ENCODE measurements at places on chromosomes 3 and 15. TPM values are rescaled to one million over a fixed set of nuclear protein-coding genes. Genes with fewer than 3 reads are reported as not detected.

The GNAT1 gene
- not detected for total RNA-seq

The STXBP5L gene
- total RNA-seq, result 11.0 TPM

The CCR3 gene
- total RNA-seq, result not detected

The UROC1 gene
- not detected for total RNA-seq

The DLEC1 gene
- 0.41 TPM for total RNA-seq

The STAB1 gene
- total RNA-seq, result 13.9 TPM

The GLDN gene
- total RNA-seq, result 2.0 TPM

GRCh38 chr3:153892126-153892525 lies 229.1 kb upstream of the ARHGEF26 start:
- no peak for DNase-seq

GRCh38 chr15:27135151-27135550 lies 164.2 kb downstream of the GABRG3 start:
- DNase-seq, result no peak

DNA sequence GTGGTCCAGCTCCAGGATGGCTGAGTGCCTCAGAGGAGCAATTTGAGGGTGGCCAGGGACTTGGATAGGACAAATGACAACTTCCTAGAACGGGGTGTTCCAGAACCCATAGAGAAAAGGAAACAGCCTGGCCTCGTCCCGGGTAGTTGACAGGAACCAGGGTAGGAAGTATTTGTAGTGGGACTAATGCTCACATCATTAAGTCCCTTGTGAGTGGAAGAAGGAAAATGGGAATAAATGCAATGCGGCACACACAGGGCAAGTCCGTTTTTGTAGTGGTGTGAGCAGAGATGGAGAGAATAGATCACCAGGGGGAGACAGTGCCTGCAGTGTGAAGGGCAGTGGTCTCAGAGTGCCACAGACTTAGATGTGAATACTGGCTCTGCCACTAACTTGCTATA lies 19.6 kb downstream of the TIMP4 start:
- DNase-seq, result no peak

DNA sequence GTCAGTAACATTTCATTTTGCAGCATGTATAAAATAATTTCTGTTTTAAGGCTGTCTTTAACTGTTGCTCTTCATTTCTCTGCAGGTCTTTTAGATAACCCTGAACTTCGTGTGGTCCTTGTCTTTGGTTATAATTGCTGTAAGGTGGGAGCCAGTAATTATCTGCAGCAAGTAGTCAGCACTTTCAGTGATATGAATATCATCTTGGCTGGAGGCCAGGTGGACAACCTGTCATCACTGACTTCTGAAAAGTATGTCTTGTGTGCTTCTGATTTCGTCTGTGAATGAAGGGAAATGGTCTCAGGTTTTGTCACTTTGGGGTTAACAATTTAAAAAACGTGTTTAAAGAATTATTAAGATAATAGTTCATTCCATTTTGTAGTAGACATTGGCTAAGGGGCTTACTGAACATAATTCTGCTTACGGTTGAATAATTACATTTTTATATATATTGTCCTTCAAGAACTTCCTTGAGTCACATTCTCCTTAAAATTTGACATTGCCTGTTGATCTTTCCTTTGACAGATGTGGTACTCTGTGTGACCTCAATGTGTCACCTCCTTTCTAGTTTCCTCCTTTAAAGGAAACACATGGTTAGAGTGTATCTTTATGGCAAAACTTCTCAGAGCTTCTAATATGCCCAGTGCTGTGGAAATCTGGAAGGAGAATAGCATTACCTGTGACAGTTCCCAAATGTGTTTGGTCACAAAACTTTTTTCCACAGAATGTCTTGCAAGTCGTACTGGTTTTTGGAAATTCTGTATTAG lies 26.3 kb downstream of the FBXO22 start:
- DNase-seq, result no peak

- no peak for DNase-seq
Observed at GRCh38 chr3:122011396-122011795, 10.7 kb downstream of the ILDR1 start.

GRCh38 chr3:11522398-11522715 lies 121.4 kb downstream of the VGLL4 start:
- DNase-seq, result no peak

- DNase-seq, result no peak
Observed at GRCh38 chr3:94564247-94564646, 501.4 kb downstream of the NSUN3 start.

- no peak for DNase-seq
Observed at GRCh38 chr3:30069056-30069455, 537.3 kb upstream of the TGFBR2 start.

GRCh38 chr3:142281474-142281873 lies 56.1 kb upstream of the GK5 start:
- DNase-seq, result no peak

DNA sequence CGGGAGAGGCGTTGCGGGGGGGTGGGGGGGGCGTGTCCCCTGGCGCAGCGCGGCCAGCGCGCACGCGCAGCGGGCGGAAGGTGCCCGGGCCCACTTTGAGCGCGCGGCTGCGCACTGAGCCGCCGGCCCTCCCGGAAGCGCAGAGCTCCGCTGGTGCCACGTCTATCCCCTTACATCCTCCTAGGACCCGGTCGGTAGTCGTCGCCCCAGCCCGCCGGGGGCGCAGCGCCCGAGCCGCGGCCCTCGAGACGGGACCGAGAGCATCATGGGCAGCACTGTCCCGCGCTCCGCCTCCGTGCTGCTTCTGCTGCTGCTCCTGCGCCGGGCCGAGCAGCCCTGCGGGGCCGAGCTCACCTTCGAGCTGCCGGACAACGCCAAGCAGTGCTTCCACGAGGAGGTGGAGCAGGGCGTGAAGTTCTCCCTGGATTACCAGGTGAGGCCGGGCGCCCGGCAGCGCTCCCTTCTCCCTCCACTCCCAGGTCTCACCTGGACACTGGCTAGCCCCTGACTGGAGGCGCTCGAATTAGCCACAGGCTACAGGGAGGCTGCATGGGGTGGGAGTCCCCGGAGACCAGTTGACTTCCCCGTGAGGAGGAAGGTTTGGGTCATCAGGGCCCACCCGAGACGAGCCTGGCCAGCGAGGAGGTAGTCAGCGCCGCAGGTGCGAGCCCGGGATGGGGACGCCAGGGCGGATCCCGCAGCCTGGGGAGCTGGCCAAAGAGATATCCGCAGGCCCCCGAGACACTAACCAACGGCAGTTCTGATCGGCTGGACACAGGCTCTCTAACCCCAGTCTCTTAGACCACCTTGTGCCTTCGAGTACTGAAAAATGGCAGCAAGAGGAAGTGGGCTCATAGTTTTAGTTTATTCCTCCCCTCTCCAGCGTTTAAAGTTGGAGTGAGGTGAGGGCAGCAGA lies at the start of gene TMED3:
Gene TMED3, plus strand, starts transcription at position 128 of the 916 bp plus-strand sequence. Its CDS starts 138 bp downstream, at position 266.
- peak; percentile 86 for DNase-seq

GRCh38 chr3:180417241-180417640 lies 184.7 kb upstream of the TTC14 start:
- no peak for DNase-seq

GRCh38 chr15:88020806-88021205 lies 235.7 kb downstream of the NTRK3 start:
- no peak for DNase-seq

DNA sequence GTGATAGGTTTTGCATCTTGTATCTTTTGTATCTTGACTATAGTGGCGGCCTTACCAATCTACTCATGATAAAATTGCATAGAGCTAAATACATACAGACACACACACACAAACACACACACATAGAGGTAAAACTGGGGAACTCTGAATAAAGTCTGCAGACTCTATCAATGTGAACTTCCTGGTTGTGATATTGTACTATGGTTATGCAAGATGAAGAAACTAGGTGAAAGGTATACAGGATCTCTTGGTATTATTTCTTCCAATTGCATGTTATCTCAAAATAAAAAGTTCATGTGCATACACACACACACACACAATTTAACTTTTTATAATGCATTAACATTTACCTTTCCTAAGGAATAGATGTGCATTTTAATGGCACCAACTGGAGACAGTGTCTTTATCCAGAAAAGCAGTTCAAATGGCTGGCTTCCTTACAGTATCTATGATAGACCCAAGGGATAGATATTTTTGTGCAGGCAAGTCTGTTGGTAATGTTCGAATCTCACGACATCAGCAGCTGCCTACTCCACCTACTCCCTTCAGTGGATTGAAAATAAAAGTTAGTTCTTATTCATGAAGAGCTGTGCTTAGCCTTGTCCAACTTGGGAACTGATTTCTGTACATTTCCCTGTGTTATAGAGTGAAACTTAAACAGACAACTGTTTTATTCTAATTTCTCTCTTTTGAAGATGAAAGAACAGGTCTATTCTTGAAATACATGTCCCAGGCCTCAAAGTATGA lies 46.9 kb upstream of the SPRED1 start:
- DNase-seq, result no peak

DNA sequence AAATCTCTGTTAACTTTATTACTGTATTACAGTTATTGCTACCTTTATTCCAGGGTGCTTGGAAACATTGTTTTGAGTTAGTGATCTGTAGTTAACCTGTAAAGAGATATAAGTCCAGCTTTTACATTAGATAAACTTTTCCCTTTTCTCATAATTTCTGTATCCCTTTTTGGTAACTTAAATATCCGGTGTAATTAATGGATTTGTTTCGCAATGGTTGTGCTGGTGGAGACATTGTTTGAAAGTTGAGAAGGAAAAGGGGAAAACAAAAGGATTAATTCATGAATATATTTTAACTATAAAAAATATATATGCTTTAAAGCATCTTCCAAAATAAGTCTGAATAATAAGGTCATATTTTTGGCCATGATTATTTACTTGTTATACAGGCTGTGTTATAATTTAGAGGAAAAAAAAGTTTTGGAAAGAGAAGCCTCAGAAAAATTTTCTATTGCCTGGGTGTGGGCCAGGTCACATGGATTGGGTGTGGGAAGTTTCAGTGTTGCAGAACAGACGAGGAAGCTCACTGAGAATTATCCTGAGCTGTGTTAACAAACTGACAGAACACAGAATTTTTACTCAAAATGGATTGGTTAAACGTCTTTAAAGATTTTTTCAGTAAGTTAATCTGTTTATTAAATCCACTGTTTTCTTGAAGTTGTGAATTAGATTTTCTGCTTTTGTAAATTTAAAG lies 27.7 kb upstream of the IL20RB start:
- DNase-seq, result peak; percentile 9

DNA sequence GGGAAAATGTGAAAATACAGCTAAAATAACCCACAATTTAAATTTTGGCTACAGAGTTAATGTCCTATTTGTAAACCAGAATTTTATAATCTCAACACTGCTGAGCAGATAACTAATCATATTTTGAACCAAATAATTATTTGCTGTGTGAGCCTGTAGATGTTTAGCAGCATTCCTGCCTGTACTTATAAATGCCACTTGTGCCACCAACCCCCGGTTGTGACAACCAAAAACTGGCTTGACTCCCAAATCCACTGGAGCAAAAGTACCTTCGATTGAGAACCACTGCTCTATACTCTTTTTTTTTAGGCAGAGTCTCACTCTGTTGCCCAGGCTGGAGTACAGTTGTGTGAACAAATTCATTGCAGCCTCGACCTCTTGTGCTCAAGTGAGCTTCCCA lies 78.5 kb downstream of the CNTN6 start:
- DNase-seq, result no peak

DNA sequence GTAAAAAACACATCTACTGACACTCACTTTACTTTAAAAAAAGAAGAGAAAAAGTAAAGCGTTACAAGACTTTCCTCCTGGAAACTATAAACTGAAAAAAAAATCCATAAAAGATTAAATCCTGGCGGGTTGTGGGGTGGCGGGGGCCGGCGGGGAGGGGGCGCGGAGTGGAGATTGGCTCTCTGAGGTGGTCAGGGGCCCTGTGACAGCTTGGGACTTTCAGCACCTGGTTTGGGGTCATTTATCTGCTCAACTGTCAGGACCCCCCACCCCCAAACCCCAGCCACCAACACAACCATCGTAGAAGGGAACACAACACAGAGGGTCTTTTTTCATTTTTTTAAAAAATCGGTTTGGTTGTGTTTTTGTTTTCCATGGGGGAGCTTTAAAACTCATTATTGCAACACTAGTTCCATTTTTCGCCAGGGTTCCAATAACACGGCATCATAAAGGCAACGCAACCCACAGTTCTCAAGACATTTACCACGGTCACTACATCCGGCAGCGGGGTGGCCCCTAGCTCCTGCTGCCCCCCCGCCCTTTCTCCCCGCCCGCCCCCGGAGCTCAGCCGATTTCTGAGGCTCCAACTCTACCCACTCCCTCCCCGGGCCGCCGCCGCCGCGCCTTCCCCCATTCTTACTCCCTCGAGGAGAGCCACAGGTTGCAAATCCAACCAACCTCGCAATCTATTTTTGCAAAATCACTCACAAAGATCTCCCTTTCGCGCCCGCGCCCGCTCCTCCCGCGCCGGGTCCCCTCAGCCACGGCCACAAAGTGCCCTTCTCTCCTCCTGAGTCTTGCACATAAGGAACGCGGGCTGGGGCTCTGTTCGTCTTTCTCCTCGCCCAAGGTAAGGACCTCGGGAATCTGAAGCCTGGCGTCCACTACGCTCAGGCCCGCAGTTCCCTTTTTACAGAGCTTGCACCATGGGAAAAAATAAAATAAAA lies 1.8 kb downstream of the BCL6 start:
- DNase-seq, result no peak

GRCh38 chr3:108835101-108835500 lies 12.5 kb downstream of the TRAT1 start:
- no peak for DNase-seq

- DNase-seq, result no peak
Observed at GRCh38 chr15:39609166-39609916, 28.5 kb downstream of the THBS1 start.

- no peak for DNase-seq
Observed at GRCh38 chr3:19165654-19166053, 17.3 kb downstream of the KCNH8 start.

DNA sequence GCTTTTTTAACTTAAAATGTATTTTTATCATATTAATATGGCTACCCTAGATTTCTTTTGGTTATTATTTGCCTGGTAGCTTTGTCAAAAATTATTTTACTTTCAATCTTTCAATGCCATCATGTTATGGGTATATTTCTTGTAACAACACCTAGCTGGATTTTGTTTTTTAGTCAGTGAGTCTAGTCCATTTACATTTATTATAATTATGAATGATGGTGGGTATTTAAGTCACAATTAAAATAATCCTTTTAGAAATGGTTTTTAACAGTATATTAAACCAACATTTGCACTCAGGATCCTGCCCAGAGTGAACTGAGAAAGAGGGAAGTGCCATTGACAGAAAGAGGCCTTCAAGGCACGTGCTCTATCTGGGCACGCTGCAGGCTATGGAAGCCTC lies 39.8 kb upstream of the NUDT16 start:
- DNase-seq, result no peak

- no peak for DNase-seq
Observed at GRCh38 chr15:57550640-57551039, 41.1 kb upstream of the MYZAP start.
